Fibroblast of gingiva (primary cell): ENCODE measurements at places on chromosomes 6 and 20.

DNA sequence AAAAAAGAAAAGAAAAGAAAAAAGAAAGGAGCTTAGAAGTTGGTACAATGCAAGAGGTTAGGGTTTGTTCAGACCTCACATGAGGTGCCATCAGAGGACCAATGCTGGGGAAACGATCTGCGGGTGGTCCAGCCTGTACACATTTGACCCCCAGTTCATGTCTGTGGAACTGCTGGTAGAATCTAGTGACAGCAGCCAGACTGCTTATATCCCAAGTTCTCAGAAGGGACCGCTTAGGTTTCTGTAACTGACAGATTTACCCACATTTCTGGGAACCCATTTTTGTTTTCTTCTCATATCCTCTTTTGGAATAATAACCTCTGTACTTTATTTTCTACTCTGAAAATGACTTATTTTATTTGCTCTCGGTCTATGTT, 4.7 kb downstream of the PPP1R18 start:
- no peak for DNase-seq

- no peak for DNase-seq
Measured at GRCh38 chr20:63745424-63745805, 5.8 kb downstream of the SLC2A4RG start.

GRCh38 chr20:37598575-37599342, 71.1 kb upstream of the BLCAP start:
- no peak for DNase-seq

DNA sequence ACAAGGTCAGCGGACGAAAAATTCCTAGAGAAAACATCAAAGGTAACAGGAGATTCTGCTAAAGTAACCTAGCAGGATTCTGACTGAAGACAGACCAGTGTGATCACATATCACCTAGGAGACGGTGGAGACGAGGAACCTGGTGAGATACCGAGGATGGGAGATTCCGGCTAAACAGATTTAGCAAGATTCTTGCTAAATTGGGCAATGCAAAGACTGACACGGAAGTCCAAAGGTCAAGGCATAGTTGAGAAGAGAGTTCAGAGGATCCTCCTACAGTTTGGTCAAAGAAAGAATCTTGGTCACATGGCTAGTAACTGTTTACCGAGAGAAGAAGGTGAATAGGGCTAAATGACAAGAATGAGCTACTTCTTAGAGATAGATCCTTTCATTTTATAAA, 61.1 kb downstream of the TMEM170B start:
- DNase-seq, result no peak

DNA sequence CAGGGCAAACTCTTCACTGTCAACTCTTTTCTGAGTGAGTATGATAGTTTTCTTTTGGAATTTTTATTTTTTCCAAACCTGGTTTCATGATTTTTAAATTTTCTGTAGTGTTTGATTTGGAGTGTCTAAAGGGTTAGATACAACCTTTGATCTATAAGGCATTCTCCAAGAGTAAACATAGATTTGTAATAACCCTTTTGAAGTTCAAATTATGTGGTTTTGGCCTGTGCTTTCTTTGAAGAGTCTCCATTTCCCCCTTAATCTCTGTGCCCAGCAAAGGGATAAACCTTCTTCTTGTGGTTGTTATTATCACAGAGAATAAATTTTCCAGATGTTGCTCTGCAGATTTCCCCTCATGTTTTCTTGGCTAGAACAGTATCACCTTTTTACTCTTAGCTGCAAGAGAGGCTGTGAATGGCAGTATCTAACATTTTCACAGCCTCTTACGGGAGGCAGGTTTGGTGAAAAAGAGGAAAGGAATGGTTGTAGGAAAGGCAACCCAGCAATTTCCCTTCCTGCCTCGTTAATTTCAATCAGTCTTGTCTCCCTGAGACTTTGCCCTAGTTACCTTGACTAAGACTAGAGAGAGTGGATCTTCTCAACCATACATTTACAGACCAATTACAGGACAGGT, 83.3 kb upstream of the AKIRIN2 start:
- no peak for DNase-seq

GRCh38 chr20:19995220-19995863, 21.8 kb upstream of the NAA20 start:
- peak; percentile 57 for DNase-seq

DNA sequence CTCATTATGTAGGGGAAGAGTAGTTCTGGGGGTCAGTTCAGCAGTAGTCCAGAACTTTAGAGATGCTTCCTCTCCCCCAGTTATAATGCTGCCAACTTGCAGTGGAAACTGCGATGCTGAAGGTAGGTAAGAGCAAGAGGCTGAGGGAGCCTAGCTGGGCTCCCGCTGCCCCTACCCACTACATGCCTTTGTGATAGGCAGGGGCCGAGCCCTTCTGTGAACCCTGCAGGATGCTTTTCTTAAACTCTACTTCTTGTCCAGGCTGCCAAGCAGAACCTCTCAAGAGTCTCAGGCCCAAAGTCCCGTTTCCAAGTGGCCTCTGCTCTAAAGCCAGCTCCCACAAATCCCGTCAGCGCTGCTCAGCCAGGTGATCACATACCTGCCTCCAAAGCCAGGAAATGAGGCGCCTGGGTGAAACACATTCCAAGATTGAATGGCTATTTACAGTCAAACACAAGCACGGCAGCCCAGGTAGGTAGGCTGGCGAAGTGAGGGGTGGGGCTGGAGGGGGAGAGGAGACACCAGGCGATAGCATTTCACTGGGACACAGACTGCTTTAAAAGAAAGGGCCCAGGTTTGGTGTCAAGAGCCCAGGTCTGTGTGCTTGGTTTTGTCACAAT, 150.7 kb downstream of the CD24 start:
- no peak for DNase-seq

DNA sequence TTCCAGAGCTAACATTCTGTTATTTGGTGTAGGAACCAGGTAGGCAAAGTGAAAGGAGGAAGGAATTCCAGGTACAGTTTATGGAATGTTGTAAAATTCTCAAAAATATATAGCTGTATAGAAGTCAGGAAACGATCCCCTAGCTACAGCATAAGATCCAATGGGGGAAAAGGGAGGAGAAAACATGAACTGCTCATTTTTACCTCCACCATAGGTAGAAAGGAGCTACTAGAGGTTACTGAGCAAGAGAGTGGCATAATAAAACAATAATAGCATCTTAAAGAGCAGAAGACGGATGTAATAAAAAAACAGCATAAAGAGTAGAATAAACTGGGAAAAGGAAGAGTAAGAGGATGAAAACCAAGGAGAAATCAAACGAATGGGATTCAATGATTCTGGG, 26.9 kb downstream of the EPB41L2 start:
- DNase-seq, result no peak

GRCh38 chr6:159973951-159974350, 5.1 kb downstream of the IGF2R start:
- peak; percentile 75 for DNase-seq
